Muscle of leg (tissue), 16 donors: ENCODE measurements at places on chromosomes 11 and 22.

GRCh38 chr11:2151500-2152257, 9.3 kb downstream of the INS start:
- H3K4me3 ChIP-seq: no peak overlapping the region
- peak overlapping the region; percentile 64 for H3K27ac ChIP-seq
- peaks cover 15% of the 10 kb centered on the region for H3K27me3 ChIP-seq
- peaks cover 65% of the 10 kb centered on the region for H3K4me1 ChIP-seq
- peaks cover 9% of the 10 kb centered on the region for H3K36me3 ChIP-seq

- H3K4me1 ChIP-seq: peaks cover 30% of the 10 kb centered on the region
- H3K27me3 ChIP-seq: no peaks in the 10 kb centered on the region
- H3K27ac ChIP-seq: no peak overlapping the region
- H3K36me3 ChIP-seq: no peaks in the 10 kb centered on the region
Observed at GRCh38 chr22:35896111-35896705, 132.4 kb downstream of the RBFOX2 start.

DNA sequence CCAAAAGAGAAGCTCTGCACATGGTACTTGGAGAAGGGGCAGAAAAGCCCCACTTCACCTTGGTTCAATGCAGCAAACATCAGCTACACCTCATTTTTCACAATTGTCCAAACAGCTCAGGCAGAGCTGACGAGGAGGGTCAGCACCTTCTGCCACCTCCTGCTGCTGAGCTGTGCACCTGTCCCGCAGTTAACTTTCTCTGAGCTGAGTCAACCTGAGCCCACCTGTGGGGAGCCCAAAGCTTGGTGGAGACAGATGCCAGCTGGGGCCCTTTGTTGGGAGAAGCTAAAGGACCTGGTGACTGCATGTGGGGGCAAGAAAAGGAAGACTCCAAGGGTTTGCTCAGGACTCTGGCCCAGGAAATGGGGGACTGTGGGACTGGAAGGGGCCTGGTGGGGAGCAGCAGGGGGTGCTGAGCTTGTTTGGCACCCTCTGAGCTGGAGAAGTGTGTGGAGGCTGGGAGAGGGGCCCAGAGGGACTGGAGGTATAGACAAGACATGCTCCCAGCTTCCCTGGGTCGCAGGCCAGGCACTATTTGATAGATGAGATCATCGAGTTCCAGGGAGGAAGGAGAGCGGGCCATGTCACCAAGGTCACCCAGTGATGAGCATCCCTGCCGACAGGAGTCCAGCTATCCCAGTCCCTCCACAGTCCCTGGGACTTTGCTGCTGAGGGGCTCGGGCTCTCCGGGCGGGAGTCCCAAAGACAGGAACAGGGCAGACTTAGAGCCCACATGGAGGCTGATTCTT, 53.5 kb downstream of the KCNJ4 start:
- no peak overlapping the region for H3K4me3 ChIP-seq
- H3K27me3 ChIP-seq: peaks cover 15% of the 10 kb centered on the region
- H3K4me1 ChIP-seq: peaks cover 6% of the 10 kb centered on the region
- H3K36me3 ChIP-seq: no peaks in the 10 kb centered on the region

- H3K4me1 ChIP-seq: peaks cover 15% of the 10 kb centered on the region
- H3K36me3 ChIP-seq: no peaks in the 10 kb centered on the region
- no peak for DNase-seq
- H3K27ac ChIP-seq: no peak overlapping the region
Observed at GRCh38 chr11:94308024-94308423, 3.6 kb downstream of the IZUMO1R start.

GRCh38 chr22:19705181-19705934, 8.9 kb upstream of the SEPTIN5 start:
- no peaks in the 10 kb centered on the region for H3K4me1 ChIP-seq
- H3K36me3 ChIP-seq: no peaks in the 10 kb centered on the region
- DNase-seq: no peak
- no peak overlapping the region for H3K27ac ChIP-seq
- H3K4me3 ChIP-seq: no peak overlapping the region

DNA sequence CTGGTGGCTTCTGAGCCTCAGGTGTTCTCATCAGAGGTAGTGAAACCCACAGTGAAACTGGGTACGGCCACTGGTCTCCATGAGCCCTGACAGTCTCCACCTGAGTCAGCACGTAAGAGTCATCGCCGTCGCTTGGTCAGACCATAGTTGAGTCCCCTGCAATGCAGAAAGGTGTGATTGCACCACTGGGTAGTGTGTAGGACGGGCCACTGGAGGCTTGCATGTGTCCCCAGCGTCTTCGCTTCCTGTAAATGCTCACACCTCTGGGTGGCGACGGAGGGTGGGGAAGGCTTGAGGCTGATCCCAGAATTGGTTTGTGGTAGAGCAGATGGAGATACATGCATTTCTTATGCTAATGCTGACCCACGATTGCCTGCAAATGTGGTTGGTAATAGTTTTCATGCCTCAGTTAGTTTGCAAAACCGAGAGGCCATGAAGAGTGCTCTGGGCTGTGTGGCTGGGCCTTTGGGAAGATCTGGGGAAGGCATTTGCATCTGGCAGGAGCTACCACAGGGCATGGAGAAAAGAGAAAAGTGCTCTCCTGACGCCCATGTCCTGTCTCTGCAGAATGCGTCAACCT, 26.5 kb downstream of the CTTN start:
- no peak overlapping the region for H3K4me3 ChIP-seq
- no peak for DNase-seq
- H3K36me3 ChIP-seq: peaks cover 84% of the 10 kb centered on the region

DNA sequence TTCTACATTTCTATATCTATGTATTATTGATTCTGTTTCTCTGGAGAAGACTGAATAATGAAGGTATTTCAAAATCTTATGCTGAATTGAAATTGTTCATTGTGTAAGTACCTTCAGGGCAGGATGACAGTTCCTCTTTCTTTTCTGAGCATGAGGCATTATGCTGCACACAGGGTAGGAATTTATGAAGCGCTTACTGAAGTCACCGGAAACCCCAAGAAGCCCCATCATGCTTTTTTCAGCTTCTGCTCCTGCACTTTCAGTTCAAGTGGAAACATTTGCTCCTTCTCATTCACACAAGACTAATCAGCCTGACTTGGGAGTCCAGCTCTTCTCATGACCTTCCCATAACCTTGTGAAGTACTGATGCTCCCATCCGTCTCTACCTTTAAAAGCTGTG, 314.7 kb upstream of the SORL1-AS1 start:
- peak overlapping the region; percentile 44 for H3K27ac ChIP-seq
- DNase-seq: peak; percentile 78
- no peak overlapping the region for H3K4me3 ChIP-seq
- H3K36me3 ChIP-seq: no peaks in the 10 kb centered on the region
- peaks cover 2% of the 10 kb centered on the region for H3K27me3 ChIP-seq

- no peak overlapping the region for H3K4me3 ChIP-seq
- H3K36me3 ChIP-seq: no peaks in the 10 kb centered on the region
- peak overlapping the region; percentile 9 for H3K27ac ChIP-seq
- DNase-seq: no peak
- peaks cover 84% of the 10 kb centered on the region for H3K4me1 ChIP-seq
- H3K27me3 ChIP-seq: no peaks in the 10 kb centered on the region
Observed at GRCh38 chr11:61697078-61697502, 16.9 kb downstream of the DAGLA start.

DNA sequence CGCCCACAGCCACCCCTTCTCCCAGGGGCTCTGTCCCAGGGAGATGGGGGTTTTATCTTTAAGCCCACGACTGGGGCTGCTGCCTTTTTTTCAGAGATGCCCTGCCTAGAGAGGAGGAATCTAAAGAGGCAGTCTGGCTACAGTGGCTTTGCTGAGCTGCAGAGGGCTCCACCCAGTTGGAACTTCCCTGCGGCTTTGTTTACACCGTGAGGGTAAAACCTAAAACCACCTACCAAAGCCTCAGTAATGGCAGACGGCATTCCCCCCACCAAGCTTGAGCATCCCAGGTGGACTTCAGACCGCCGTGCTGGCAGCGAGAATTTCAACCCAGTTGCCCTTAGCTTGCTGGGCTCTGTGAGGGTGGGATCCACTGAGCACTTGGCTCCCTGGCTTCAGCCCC, 535.8 kb downstream of the NELL1 start:
- no peaks in the 10 kb centered on the region for H3K4me1 ChIP-seq
- no peaks in the 10 kb centered on the region for H3K27me3 ChIP-seq
- H3K36me3 ChIP-seq: no peaks in the 10 kb centered on the region
- no peak overlapping the region for H3K4me3 ChIP-seq
- DNase-seq: no peak

DNA sequence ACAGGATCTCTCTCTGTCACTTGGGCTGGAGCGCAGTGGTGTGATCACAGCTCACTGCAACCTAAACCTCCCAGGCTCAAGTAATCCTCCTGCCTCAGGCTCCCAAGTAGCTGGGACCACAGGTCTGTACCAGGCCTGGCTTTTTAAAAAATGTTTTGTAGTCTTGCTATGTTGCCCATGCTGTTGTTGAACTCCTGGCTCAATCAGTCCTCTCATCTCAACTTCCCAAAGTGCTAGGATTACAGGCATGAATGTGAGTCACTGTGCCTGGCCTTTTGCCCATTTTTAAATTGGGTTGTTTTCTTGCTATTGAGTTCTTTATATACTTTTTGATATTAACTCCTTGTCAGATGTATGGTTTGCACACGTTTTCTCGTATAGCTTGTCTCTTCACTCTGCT, 33.0 kb upstream of the PITPNB start:
- no peak for DNase-seq
- no peaks in the 10 kb centered on the region for H3K36me3 ChIP-seq
- H3K27me3 ChIP-seq: no peaks in the 10 kb centered on the region
- H3K4me1 ChIP-seq: no peaks in the 10 kb centered on the region
- no peak overlapping the region for H3K4me3 ChIP-seq

GRCh38 chr11:72703267-72704008, 29.2 kb upstream of the PDE2A start:
- H3K27me3 ChIP-seq: no peaks in the 10 kb centered on the region
- peak; percentile 96 for DNase-seq
- H3K36me3 ChIP-seq: peaks cover 72% of the 10 kb centered on the region
- H3K27ac ChIP-seq: peak overlapping the region; percentile 78
- H3K4me3 ChIP-seq: peak overlapping the region; percentile 48

GRCh38 chr22:44254811-44255210, 57.9 kb downstream of the SHISAL1 start:
- no peak overlapping the region for H3K27ac ChIP-seq
- no peak overlapping the region for H3K4me3 ChIP-seq
- peaks cover 2% of the 10 kb centered on the region for H3K27me3 ChIP-seq
- no peaks in the 10 kb centered on the region for H3K36me3 ChIP-seq
- H3K4me1 ChIP-seq: no peaks in the 10 kb centered on the region

DNA sequence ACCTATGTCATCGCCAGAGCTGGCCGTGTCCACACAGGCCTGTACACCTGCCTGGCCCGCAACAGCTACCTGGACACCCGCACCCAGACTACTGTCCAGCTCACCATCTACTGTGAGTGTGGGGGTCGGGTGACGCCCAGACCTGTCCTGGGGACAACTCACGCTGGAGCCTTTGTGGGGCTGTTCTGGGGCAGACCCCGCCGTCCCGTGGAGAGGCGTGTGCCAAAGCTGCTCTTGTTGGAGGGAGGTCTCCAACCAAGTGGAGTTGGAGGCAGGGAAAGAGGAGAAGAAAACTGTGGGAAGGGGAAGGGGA, 4.3 kb downstream of the VSIG10L2 start:
- H3K4me1 ChIP-seq: peaks cover 25% of the 10 kb centered on the region
- peaks cover 6% of the 10 kb centered on the region for H3K27me3 ChIP-seq
- DNase-seq: no peak
- H3K36me3 ChIP-seq: no peaks in the 10 kb centered on the region
- H3K27ac ChIP-seq: no peak overlapping the region
- no peak overlapping the region for H3K4me3 ChIP-seq

DNA sequence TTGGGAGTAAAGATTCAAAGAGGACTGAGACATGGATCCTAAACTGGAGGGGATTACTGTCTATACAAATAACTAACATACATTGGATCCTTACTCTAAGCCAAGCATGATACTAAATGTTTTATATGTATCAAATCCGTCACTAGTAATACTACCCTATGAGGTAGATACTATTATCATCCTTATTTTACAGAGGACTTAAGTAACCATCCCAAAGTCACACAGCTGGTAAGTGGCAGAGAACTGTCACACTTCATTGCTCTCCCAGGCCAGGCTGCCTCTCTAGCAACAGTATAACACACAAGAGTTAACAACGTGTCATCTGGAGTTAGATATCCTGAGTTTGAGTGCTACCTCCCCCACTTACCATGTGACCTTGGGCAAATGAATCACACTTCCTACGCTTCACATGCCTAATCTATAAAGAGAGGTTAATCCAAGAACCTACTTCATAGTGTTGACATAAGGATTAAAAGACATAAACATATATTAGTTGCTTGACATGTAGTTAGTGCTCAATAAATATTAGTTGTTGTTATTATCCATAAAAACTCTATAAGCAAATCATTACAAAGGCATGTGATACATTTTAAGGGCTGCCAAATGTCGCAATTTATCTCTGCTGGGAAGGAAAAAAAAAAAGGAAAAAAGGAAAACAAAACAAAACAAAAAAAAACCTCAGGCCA, 33.8 kb upstream of the SPON1 start:
- H3K27ac ChIP-seq: no peak overlapping the region
- H3K36me3 ChIP-seq: no peaks in the 10 kb centered on the region
- H3K4me1 ChIP-seq: peaks cover 3% of the 10 kb centered on the region

DNA sequence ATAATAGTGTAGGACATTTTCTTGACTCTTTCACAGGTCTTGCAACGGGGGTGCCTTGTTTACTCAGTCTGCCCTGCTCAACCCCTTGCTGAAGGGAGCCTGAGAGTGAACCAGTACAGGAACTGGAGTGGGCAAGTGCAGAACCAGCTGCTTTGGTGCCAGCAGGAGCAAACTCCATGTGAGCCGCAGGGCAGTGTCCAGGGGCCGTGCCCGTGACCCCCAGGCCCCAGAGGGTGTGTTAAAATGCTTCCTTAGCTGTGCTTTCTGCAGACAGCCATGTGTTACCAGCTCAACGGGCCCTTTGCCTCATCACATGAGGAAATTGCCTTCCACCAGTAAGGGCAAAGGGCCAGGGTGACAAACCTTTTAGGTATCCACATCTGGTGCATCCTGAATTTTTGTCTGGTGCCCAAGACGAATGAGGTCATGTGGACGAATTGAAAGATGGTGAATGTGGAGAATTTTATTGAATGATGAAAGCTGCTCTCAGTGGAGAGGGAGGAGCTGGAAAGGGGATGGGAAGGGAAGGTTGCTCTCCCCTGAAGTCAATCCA, 53.6 kb upstream of the OR5D13 start:
- no peaks in the 10 kb centered on the region for H3K36me3 ChIP-seq
- DNase-seq: no peak
- no peak overlapping the region for H3K27ac ChIP-seq
- no peaks in the 10 kb centered on the region for H3K4me1 ChIP-seq

GRCh38 chr11:117480221-117480620, 152.6 kb downstream of the CEP164 start:
- no peak overlapping the region for H3K27ac ChIP-seq
- H3K27me3 ChIP-seq: peaks cover 2% of the 10 kb centered on the region
- DNase-seq: no peak
- no peaks in the 10 kb centered on the region for H3K4me1 ChIP-seq

DNA sequence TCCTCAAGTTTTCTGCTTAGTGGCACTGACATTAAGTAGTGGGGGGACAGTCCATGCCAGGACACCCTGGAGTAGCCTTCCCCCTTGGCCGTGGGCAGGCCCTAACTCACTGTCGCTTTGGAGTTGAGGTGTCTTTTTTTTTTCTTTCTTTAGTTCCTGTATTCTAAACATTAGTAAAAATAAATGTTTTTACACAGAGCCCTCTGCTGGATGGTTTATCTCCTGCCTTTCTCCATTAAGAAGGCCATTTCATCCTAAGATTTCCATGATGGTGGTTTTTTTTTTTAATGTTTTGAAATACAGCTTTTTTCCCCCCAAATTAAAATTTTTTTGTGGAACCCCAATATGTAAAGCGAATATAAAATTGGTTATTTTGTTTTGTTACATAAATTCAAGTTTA, 1.8 kb upstream of the TIGD3 start:
- H3K36me3 ChIP-seq: peaks cover 52% of the 10 kb centered on the region
- peaks cover 27% of the 10 kb centered on the region for H3K27me3 ChIP-seq
- H3K4me3 ChIP-seq: no peak overlapping the region
- DNase-seq: peak; percentile 53
- no peak overlapping the region for H3K27ac ChIP-seq
- H3K4me1 ChIP-seq: peaks cover 27% of the 10 kb centered on the region
